Hematopoietic multipotent progenitor cell treated with erythropoietin and hydrocortisone succinate and interleukin-3 and kit ligand, for 8 days (in vitro differentiated cells): ENCODE measurements at places on chromosomes 5 and 9.

GRCh38 chr9:35956651-35957050 is 1.3 kb downstream of the OR2S2 start:
- no peak for DNase-seq

DNA sequence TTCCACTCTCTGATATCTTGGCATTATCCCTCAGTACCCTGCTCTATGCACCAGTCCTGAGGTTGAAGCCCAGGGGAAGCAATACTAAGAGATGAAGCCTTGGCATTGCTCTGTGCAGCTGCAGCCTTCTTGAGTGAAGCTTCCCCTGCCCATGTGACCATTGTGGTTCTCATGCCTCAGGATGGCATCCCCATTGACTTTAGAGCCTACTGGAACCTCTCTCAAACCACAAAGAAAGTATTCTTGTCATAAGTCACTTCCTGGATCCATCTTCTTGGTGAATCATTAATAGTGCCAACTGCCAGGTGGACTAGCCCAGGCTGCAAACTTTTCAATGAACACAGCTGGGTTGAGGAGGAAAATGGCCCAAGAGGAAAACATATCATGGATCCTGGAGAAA is 283.9 kb upstream of the RFX3 start:
- DNase-seq = no peak

GRCh38 chr5:3197304-3198073 is 398.1 kb upstream of the IRX1 start:
- DNase-seq = no peak

DNA sequence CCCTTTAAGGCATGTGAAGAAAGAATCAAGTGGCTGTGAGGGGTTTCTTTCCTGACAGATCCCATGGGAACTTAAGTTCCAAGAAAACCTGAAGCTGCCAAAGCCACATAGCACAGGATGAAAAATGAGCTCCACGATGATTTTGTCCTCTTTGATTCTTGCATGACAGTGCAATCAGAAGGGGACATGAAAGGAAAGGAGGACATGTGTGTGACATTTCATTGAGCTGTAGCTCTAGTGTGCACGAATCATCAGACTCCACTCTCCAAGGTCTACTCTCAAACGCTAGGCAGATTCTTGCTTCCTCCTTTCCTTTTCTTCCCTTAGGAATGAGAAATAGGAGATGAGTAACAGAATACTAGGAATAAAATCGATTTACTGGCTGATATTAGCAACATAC is 142.0 kb downstream of the ZNF608 start:
- no peak for DNase-seq

DNA sequence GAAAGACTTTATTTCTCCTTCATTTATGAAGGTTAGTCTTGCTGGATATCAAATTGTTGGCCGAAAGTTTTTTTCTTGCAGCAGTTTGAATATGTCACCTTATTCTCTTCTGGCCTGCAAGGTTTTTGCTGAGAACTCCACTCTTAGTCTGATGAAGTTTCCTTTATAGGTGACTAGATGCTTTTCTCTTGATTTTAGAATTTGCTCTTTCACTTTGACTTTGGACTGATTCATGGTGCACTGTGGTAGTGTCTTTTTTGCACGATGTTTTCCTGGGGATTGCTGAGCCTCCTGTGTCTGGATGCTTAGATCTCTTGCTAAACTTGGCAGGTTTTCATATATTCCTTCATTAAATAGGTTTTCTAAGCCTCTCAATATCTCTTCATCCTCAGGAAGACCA is 12.4 kb downstream of the AHRR start:
- no peak for DNase-seq
